NT2/D1 (cell line): ENCODE measurements at places on chromosomes 5 and 9.

DNA sequence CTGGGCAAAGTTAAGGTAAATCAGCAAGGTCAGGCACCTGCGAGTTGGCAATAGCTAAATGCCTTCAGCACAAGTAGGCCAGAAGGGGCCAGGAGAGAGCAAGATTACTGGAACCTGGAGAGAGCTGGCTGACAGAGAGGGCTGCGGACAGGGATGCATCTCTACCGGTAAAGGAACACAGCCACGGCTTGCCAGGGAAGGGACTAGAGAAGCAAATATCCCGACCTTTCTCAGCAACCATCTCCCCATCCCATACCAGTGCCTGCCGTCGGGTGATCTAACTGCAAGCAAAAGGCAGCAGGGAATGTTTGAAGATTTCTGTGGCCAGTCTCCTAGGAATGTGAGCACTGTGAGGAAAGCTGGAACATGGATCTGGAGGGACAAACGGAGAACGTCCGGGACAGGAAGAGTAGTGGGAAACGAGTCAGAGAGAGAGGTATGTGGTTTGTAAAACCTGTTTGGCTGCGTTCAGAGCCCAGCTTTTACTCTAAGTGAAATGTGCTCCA lies 15.9 kb upstream of the ABLIM3 start:
- DNase-seq, result no peak

DNA sequence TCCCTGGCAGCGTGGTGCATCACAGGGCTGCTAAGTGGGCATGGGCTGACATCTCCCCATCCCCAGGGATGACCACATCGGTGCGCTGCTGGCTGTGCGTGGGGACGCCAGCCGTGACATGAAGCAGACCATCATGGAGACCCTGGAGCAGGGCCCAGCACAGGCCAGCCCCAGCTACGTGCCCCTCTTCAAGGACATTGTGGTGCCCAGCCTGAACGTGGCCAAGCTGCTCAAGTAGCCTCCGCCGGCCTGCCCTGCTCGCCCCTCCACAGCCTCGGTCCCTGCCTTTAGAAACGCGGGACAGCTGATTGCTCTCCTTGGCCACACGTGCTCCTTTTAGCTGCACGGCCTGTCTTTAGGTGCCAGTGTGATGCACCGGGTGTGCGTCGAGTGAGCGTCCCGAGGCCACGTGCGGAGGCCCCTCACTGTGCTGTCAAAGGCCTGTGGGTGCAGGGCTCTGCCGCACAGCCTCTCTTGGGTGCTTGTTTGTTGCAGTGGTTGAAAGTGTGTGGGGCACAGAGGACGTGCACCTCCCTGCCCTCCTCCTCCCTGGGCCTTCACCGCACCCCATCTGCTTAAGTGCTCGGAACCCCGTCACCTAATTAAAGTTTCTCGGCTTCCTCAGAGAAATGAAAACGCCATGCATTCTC lies 23.8 kb downstream of the EXOC3 start:
- no peak for DNase-seq

- no peak for DNase-seq
Observed at GRCh38 chr5:143337946-143338345, 65.5 kb downstream of the NR3C1 start.

DNA sequence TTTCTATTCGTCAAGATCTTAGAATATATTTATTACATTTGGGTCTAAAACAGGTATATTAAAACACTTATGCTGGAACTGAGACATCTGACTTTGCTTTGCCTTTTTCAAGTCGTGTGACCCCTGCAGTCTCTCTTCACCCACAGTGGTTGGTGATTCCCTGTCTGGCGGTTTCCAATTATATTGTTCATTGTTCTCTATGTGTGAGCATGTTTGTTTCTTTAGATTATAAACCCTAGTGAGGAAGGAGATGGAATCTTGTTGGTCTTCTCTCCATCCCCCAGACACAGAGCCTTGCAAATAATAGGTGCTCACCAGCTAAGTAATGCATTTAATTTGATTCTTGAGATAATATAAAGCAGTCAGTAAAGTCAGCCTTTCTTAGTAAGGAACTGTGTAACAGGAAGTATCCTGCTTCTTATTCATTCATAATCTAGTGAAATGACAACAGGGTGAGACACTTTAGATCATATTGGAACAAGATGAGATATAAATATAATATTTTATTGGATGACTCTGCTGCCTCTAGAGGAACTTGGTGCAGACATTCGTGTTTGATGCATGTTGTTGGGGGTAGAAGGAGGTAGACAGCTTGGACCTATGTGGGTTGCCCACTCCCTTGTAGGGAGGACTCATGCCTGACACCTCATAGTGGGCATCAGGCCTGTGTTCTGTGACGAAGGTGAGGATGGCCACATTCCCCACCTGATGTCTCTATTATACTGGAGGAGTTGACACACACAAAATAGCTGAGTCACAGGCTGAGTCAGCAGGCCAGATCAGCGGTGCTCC lies 88.1 kb downstream of the FGF1 start:
- peak; percentile 2 for DNase-seq

DNA sequence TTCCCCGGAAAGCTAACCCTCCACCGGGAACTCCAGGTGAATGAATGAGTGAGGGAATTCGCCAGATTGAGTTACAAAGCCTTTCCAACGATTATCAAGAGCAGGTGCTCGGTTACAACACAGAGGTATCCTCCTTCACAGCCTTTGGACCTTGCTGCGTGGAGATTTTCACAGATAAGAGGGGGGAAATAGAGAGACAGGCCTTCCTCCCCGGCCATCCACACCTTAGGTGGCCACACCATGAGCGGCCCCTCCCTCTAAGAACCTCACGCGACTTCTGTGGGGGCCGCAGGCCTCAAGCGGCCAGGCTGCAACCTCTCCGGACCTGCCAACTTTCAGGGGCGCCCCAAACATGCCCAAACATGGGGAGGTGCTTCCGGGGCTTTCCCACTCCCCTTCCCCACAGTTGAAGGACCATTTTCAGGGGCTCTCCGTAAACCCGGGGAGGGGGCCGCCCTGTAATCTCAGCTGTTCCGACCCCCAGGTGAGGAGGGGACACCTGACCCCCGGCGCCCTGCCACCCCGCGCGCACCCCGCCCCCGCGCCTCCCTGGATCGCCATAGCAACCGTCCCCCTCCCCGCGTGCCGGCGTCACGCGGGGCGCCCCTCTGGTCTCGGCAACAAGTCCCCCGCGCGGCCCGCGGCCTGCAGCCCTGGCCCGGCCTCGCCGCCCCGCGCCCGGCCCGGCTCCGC lies 603 bp downstream of the DENND1A start:
- no peak for DNase-seq

GRCh38 chr5:72020161-72020983 lies 86.9 kb upstream of the MAP1B start:
- DNase-seq, result no peak

DNA sequence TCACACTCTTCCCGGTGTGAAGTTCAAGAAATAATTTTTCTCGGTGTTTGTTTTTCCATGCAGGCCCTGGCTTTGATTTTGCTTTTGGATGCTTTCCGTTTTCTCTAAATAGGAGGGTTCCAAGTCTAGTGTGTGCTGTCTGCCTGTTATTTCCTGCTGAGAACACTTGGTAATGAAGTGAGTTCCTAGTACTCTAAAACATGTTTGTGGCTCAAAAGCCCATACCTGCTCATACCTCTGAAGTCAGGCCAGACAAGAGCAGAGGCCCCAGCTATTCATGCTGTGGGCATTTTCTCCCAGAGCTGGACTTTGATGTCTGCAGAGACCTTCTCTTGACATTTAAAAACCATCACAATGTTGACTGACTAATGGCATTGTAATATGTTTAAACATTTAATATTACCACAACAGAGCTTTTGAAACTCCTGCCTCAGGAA lies 211.2 kb downstream of the GOLPH3 start:
- no peak for DNase-seq

- DNase-seq, result no peak
Observed at GRCh38 chr9:3497857-3498256, 27.9 kb downstream of the RFX3 start.
